Occipital lobe (tissue), 3 donors: ENCODE measurements at places on chromosomes 4 and X.

DNA sequence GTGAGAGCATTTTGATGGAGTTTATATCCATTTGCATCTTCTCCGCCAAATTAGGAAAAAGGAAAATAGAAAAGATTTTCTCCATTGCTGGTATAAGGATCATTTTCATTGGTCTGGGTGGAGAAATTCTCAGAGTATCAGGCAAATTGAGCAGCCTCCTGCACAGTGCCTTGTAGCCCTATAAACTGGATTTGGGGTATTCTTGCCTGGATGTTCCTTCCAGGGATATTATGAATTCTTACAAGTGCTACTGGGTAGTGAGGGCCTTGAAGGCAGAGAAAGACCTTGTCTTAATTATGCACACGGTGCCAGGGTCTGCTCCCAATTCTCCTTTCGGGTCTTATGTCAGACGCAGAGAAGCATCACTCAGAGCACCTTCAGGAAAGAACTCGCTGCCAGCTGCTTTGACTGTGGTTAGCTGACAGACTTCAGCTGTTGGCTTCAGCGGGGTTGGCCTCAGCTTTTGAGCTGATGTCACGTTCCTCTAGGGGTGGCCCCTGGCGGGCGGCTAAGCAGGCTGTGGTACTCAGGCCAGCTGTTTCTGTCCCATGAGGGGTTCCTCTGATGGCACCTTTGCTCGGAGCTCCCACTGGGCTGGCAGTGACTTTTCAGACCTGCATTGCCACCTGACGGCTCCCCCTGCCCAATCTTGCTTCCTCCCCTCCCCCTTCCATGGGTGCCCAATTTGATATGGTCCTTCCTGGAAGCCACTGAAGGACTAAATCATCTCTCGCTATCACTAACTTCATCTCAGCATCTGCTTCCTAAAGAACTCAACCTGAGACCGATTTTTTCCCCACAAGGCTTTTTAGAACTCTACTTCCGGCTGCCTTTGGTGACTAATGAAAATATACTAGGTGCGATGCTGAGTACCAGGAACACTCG is 519.5 kb downstream of the BCOR start:
- no peak for DNase-seq

DNA sequence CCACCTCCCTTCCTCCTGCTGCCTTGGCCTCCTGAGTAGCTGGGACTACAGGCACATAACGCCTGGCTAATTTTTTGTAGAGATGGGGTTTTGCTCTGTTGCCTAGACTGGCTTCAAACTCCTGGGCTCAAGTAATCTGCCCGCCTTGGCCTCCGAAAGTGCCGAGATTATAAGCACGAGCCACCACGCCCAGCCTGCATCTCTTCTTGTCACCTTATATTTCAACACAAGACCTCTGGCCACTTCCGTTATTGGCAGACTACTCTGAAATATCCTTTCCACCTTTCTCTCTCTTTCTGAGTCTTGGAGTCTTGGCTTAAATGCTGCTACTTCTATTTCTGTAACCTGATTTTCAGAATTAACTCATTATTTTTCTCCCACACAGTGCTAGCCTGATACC is 5.6 kb downstream of the KIAA0232 start:
- DNase-seq, result no peak

GRCh38 chrX:15790769-15791290 is 546 bp downstream of the ZRSR2 start:
- DNase-seq, result no peak

GRCh38 chr4:5552451-5552850 is 155.9 kb downstream of the EVC2 start:
- no peak for DNase-seq

DNA sequence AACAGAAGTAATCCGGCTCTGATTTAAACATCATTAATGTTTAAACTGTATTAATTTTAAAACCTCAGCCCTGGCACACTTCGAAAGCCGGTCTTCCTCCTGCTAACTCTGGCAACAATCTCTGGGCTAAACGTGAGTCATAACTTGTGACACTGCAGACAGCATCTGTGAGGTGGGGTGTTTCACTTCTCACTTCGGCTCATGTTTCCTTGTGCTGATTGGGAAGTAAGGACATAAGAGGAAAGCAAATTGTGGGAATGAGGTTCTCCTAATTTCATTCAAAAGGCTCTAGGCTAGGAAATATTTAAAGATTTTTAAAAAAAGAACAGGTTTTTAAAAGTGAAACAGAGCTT is 139.9 kb upstream of the USP9X start:
- DNase-seq, result no peak

- DNase-seq, result no peak
These were observed 258.7 kb upstream of the CPEB2 start for GRCh38 chr4:14743601-14744000.

DNA sequence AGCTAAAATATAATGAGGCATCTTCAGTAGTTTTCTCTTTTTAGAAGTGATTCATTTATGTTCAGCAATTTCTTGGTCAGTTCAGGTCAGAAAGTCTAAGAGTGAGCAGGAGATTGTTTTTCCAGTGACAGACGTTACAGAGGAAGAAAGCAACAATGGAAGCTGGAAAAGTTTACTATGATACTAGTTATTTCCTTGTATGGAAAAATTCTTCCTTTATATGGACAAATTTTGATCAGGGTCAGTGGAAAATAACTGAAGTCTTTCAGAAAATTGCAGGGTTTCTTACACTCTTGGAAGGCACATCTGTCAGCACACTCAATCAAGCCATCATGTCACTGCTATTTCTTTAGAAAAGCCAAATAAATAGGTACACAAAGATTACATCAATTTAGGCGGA is 1120.7 kb downstream of the FAT4 start:
- DNase-seq, result no peak

DNA sequence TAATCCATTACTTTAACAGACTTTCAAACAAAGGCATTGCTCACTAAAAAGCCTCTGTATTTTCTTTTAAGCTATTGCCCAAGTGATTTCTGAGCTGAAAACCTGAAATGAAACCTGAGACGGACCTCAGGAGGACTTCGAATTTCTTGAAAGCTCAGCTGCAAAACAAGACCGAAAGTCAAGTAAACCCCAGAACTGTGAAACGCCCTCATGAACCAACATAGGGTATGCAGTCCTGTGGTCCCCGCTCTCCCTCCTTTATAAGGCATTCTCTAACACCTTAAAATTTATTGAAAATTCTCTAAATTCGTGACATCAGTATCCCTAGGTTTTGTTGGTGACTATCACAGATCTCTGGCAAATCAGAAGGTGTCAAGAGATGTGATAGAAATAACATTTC is 91.8 kb downstream of the SHISA3 start:
- DNase-seq, result no peak

DNA sequence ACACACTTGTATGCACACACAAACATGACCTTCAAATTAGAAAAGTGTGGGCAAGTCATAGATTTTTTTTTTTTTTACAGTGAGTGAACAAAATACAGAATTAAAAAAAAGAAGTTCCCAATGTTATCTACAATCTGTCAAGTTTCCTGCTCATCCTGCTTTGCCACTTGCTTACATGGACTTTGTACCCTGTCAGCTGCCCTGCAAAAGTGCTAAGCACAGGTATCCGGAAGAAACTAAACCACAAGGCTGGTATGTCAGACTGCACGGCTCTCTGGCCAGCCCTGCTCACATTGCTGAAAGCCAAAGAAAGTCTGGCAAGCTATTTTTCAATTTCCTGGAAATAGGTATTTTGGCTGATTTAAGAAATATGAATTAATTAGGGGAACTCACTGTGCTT is 38.9 kb upstream of the BCLAF3 start:
- no peak for DNase-seq

DNA sequence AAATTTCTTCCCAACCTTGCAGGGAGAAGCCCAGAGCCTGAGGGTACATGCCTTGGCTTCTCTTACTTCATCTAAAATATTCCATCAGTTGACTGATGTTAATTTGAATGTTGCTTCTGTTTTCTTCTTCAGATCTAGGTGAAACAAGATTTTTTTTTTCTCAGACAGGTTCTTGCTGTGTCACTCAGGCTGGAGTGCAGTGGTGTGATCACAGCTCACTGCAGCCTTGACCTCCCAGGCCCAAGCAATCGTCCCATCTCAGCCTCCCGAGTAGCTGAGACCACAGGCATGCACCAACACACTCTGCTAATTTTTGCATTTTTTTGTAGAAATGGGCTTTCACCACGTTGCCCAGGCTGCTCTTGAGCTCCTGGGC is 62.1 kb upstream of the KLF3 start:
- DNase-seq, result no peak

DNA sequence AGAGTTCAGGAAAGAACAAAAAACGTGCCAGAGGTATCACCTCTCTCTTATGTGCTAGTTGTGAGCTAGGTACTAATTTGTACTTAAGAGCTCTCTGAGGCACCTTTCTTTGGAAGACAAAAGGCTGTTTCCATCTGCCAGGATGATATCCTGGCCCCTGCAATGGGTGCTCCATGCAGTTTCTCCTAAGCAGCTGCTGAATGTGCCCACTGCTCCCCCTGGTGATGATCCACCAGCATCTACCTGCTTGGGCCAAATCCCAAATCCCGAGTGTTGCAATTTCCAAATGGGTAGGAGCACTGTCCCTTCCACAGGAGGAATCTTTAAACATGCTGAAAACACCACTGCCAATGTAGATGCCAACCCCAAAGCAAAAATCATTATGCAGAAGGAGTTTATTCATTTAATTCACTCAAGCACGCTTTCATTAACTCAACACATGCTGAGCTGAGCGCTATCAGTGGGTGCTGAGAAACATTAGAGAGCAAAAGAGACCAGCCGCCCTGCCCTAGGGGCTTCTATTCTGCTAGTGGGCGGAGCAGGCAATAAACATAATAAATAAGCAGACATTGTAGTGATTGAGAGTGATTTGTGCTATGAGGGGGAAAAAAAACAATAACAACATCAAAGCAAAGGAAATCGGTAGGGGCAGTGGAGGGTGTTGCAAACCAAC is 69.6 kb upstream of the C4orf50 start:
- peak; percentile 23 for DNase-seq
